ENCODE measurements at places on chromosomes 12 and 14.

DNA sequence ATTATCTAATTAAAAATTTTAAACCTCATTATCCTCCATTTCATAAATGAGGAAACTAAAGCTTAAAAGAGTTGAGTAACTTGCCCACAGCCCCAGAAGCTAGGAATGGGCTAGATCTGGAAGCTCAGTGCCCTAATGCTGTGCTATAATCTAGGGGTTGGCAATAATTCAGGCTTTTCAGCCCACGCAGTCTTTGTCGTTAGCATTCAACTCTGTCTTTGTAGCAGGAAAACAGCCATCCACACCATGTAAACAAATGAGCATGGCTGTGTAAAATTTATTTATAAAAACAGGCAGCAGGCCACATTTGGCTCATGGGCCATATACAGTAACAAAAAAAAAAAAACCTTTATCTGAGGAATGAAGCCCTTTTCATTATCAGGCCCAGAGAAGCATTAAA, 92.4 kb upstream of the OVCH1 start:
- no peak for DNase-seq

GRCh38 chr14:83908419-83908818, 1621.5 kb upstream of the FLRT2 start:
- DNase-seq, result no peak

DNA sequence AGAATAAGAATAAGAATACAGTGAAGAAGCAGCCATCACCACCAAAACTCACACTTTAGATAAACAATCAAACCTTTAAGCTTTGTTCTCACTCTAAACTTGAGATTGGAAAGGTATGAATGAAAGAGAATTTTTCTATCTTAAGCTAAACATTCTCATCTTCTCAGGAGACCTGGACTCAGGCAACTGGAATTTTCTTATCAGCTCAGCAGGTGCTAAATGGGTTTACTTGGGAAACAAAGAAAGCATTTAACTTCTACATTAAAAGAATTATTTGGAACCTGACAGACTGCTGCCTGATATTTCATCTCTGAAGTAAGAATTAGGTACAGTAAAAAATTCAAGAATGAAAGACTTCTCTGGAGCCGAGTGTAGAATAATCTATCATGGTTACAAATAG, 20.7 kb upstream of the KERA start:
- no peak for DNase-seq

- DNase-seq, result no peak
These were observed 583.6 kb downstream of the BCL11B start for GRCh38 chr14:98688446-98688845.

DNA sequence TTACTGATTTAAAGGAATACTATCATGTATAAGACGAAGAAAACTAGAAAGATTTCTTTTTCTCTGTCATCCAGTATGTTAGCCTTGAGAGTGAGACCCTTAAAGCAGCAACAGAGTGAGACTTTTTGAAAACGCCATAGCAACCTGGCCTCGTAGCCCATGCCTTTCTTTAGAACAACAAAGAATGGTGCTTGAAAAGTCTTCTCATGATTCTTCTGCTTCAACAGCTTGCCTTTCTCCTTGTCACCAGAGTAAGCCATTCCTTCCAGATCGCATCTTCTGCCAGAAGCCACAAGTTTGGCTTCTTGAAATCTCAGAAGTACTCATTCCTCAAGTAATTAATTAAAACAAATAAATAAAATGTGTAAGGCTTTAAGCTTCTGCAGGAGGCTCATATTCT, 109.3 kb downstream of the PDE3A start:
- DNase-seq, result no peak

DNA sequence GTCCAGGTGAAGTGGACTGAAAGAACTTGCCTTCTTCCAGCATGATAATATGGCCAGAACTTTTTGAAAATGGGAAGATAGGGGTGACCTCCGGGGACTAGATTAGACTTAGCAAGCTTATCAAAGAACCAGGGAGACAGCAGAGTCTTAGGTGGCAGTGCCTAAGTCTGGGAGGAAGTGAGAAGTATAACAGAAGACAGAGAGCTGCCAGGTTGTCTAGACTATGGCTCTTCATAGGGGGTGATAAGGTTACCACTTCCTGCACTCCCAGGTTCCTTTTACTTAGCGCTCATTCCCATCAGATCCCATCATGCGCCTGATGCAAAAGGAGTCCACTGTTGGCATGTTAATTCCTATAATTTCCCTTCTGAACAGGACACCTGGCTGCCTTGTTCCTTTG, 69.9 kb downstream of the PLXNC1 start:
- no peak for DNase-seq

- DNase-seq, result no peak
These were observed 209.3 kb upstream of the FOXN3 start for GRCh38 chr14:89626233-89626806.

DNA sequence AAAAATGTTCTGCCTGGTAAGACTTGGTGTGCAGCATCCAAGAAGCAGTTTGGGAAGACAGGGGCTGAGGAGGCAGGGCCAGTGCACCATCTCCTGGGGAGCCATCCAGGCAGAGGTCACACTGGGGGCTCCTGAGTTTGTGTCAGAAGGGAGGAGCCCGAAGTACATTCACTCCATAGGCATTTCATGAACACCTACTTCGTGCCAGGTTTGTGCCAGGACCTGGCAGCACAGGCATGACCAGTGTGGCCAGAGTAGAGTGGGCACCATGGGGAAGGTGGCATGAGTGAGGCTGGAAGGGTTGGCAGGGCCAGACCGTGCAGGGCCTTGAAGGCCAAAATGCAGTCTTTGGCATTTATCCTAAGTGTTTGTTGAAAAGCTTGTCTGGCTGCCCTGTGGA, 86.5 kb upstream of the RIN3 start:
- DNase-seq, result no peak

DNA sequence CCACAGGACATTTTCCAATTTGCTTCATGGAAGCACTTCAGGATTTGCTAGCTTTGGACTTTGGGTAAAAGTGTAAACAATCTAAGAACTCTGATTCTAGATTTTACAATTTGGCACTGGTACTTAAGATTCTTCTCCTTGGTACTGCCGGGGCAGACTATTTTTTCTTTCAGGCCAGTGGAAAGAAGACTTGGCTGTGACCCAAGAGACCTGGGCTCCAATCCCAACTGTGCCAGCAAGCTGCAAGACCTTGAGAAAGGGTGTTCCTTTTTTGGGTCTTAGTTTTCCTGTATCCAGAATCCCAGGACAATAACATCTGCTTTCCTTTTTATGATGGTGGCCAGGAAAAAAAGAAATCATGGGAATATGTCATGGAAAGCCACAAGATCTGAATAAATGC, 148.1 kb upstream of the CRY1 start:
- DNase-seq, result no peak

DNA sequence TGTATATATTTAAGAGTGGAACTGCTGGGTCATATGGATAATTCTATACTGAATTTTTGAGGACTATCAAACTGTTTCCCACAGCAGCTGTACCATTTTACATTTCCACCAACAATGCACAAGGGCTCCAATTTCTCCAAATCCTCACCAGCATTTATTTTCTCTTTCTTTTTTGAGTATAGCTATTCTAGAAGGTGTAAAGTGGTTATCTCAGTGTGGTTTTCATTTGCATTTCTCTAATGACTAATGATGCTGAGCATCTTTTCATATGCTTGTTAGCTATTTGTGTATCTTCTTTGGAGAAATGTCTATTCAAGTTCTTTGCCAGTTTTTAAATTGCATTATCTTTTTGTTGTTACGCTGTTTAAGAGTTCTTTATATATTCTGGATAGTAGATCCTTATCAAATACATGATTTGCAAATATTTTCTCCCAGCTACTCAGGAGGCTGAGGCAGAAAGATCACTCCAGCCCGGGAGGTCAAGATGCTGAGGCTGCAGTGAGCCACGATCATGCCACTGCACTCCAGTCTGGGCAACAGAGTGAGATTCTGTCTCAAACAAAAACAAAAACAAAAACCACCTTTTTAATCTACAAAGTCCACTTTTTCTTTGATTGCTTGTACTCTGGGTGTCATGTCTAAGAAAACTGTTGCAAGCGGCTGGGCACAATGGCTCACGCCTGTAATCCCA, 32.8 kb downstream of the GTF2A1 start:
- DNase-seq, result no peak

- no peak for DNase-seq
These were observed at the start of gene HOTAIR for GRCh38 chr12:53974084-53975063. TSS of gene HOTAIR (minus strand) at chr12:53974954.

- no peak for DNase-seq
These were observed 9.1 kb downstream of the B4GALNT3 start for GRCh38 chr12:468671-469389.

GRCh38 chr14:57066463-57066862, 202.2 kb downstream of the EXOC5 start:
- no peak for DNase-seq

GRCh38 chr12:75836533-75836932, 195.0 kb downstream of the PHLDA1 start:
- no peak for DNase-seq

- DNase-seq, result no peak
These were observed 3.4 kb downstream of the BAZ2A start for GRCh38 chr12:56626701-56627100.

GRCh38 chr14:89911010-89911919, 43.3 kb downstream of the EFCAB11 start:
- DNase-seq, result no peak

GRCh38 chr14:32491416-32492016, 162.4 kb downstream of the AKAP6 start:
- no peak for DNase-seq

DNA sequence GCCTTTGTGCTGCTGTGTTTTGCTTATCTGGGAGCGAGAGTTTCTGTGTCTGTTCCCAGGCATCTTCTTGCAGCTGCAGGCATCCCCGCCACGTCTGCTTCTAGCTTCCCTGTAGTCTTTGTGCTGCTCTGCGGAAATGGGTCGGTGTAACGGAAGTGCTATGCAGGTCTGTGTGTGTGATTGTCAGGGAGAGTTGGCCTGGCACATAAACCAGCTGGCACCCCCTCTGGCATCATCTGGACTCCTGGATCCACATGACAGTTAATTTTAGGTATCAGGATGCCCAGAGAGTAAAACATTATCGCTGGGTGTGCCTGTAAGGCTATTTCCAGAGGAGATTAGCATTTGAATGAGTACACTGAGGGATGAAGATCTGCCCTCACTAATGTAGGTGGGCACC, 9.4 kb upstream of the OASL start:
- no peak for DNase-seq

- no peak for DNase-seq
These were observed 108.6 kb downstream of the FOXN3 start for GRCh38 chr14:89308232-89308959.

- DNase-seq, result no peak
These were observed 1.2 kb downstream of the PTPRQ start for GRCh38 chr12:80445083-80445793.

DNA sequence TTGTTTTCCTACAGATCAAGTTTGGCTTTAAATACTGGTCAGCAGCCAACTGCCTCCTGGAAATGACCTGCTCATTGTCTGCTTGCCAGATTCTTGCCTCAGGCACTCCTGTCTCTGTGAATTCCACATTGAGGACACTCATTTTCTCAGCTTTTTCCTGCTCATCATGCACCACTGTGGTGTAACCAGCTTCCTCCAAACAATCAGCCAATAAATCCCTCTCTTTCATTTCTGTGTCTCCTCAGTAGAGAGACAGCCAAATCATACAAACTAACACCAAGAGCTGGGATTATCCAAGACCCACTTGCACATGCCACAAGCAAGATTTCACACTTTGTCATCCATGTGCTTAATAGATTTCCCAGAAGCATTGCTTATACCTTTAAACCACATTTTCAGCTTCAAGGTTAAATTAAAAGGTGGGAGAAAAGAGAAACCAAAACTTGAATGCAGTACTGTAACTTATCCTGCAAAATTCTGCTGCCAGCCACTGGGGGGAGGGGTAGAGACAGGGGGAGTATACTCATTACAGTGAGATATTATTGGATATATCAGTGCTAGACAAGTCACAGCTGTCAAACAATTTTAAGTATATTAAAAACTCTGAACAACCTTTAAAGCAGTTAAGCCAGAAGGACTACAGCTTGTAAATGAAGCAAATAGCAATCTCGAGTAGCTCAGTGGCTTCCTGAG, 105.0 kb downstream of the PPP2R5E start:
- no peak for DNase-seq

DNA sequence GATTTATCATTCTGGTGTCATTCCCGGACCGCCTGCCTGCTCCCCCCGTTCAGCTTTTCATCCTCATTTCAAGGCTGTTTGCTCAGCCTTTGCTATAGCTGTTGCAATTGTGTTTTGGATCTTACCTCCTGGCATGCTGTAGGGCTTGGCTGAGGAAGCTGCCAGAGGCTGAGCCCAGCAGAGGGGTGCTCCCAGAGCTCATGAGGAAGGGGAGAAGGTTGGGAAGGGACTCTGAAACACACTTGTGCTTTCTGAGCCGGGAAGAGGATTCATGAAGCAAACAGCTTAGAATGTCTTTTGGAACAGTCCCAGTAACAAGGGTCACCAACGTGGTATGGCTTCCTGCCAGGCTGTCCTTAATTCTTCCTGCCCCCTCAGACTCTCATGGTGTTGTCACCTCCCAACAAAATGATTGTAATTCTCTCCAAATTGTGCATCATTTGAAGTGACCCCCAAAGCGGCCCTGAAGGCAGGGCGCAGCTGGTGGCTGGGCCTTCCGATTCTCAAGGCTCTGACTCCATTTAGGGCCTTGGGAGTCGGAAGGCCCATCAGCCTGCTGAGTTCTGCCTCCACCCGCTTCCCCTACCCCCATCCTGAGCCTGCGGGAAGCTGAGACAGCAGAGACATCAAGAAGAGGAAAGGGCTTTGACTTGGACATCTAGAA, 111.9 kb upstream of the ARHGAP5 start:
- no peak for DNase-seq

DNA sequence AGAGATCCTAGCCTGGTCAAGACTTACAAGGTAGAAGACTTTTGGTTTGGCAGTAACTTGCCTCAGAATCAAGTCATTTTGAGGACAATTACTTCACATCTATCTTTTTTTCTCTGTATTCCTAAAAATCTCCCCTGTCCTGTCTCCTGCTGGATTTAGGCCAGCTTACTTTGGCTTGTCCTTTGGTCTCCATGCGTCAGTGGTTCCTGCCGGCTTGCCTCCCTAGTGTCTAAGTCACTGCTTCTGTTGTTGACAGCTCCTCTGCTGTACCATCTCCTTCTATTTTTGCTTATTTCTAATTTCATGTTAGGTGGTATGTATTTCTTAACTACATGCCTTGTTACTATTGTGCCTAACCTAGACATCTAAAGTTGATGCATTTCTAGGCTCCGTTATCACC, 39.7 kb upstream of the FBLN5 start:
- no peak for DNase-seq

DNA sequence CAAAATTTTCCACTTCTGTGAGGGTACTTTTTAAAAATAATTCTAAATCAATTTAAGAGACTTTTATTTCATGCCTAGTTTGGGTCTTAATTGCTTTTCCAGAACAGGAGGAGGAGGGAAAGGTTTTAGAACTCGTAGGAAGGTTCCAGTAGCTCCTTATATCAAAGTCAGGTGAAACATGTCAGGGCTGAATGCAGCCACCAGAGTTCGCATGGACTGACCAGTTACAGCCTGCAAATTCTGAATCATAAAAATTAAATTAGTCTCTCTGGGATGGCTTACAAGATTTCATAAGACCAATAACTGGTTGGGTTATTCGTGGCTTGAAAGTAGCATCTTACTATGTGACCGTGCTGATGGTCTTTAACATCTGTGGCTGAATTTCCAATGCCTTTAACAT, 397 bp downstream of the BDKRB1 start:
- no peak for DNase-seq
